ENCODE measurements at places on chromosomes 3 and 15. TPM values are rescaled to one million over a fixed set of nuclear protein-coding genes. Genes with fewer than 3 reads are reported as not detected.

DNA sequence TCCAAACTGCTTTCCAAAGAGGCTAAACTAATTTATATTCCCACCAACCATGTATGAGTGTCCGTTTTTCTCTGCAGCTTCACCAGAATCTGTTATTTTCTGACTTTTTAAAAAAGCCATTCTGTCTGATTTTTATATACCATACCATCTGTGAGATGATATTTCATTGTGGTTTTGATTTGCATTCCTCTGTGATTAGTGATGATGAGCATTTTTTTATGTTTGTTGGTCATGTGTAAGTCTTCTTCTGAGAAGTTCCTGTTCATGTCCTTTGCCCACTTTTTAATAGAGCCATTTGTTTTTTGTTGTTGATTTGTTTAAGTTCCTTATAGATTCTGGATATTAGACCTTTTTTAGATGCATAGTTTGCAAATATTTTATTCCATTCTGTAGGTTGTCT, 179.4 kb upstream of the ALCAM start:
- no peaks in the 10 kb centered on the region for H3K27me3 ChIP-seq
- no peak overlapping the region for H3K4me3 ChIP-seq
- H3K27ac ChIP-seq = no peak overlapping the region
- no peak for DNase-seq

SMCO1 gene
- total RNA-seq = not detected

DNA sequence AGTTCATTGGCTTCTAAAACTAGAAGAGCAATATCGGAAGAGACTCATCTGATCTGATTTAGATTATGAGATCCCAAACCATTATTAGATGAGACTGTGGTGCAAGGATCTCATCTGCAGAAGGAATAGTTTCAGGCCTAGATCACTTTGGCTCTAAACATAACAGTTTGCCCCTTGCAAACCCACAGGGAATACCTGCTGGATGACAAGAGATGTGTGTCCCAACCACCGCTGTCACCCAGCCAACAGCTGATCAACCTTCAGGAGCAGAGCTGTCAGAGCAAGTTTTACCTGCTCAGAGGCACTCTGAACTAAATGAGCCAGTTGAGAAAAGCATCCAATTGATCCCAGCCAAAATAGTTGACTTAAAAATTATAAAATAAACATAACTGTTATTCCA, 64.0 kb upstream of the ST3GAL6 start:
- no peaks in the 10 kb centered on the region for H3K36me3 ChIP-seq
- no peak for DNase-seq
- H3K4me3 ChIP-seq = no peak overlapping the region
- no peaks in the 10 kb centered on the region for H3K27me3 ChIP-seq
- H3K4me1 ChIP-seq = no peaks in the 10 kb centered on the region
- no peak overlapping the region for H3K27ac ChIP-seq

GOLGA8T gene
- total RNA-seq = not detected

DNA sequence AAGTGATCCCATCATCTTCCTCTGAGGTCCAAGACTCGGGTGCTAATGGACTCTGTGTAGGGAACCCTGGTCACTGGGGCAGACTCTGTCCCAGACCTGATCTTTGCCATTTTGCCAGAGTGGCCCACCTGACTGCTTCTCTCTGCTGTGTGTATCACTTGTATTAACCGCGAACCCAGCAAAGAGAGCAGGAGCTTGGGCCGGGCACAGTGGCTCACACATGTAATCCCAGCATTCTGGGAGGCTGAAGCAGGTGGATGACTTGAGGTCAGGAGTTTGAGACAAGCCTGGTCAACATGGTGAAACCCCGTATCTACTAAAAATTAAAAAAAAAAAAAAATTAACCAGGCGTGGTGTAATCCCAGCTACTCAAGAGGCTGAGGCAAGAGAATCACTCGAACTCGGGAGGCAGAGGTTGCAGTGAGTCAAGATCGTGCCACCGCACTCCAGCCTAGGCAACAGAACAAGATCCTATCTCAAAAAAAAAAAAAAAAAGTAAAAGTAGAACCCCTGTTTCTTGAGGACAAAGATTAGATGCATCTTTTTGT, 32.9 kb upstream of the CYP11A1 start:
- H3K4me3 ChIP-seq = no peak overlapping the region
- no peak for DNase-seq
- H3K36me3 ChIP-seq = no peaks in the 10 kb centered on the region
- peaks cover 20% of the 10 kb centered on the region for H3K4me1 ChIP-seq

- no peak overlapping the region for H3K4me3 ChIP-seq
- no peaks in the 10 kb centered on the region for H3K27me3 ChIP-seq
- no peak for DNase-seq
- peaks cover 22% of the 10 kb centered on the region for H3K4me1 ChIP-seq
These were observed 221.8 kb upstream of the TPRG1 start for GRCh38 chr3:188949996-188950395.

Measured in hepatocyte (in vitro differentiated cells).